NCI-H748 treated with DMSO at 0.1 percent for 48 hours (cell line): ENCODE measurements at places on chromosomes 13 and 19.

DNA sequence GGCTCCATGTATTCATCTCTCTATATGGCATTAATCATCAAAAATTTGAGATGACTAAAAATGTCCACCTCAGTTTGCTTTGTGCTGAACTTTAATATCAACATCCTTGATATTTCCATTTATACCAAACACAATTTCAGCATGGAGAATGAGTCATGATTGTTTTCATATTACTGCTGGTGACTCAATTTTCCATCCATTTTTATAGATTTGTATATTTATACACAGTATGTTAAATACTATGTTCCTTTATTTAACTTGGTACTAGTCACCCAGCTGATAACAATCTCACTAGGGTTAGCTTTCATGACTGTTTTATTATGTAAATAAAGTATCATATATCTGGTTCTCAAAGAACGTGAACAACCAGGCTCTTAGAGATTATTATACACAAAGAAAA, 1255.1 kb downstream of the SLITRK1 start:
- DNase-seq = peak; percentile 38

- no peak for DNase-seq
These were observed 51.9 kb downstream of the SLAIN1 start for GRCh38 chr13:77749344-77749880.

- no peak for DNase-seq
These were observed 17.0 kb downstream of the SUGT1 start for GRCh38 chr13:52669677-52670076.

DNA sequence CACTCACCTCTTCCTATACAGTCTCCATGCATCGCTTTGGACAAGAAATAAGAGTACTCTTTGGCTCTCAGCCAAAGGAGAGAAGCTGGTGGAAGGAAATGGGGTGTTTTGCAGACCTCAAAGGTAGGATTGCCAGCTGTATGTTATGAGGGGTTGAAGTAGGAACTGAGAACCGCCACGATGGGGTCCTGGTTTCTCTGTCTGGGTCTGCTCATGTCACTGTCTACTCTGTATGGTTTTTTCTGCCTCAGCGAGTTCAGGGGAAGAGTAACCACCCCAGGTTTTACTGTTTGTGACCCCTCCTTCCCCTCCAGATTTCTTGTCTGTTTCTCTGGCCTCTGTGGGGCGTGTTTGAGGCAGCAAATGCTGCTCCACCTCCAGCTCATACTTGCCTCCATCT, 4.1 kb downstream of the ZNF805 start:
- DNase-seq = no peak

- no peak for DNase-seq
These were observed 17.1 kb downstream of the MBD3L1 start for GRCh38 chr19:8849232-8849631.

GRCh38 chr19:30733826-30734550, 361.8 kb downstream of the ZNF536 start:
- DNase-seq = no peak

GRCh38 chr13:41931337-41931736, 29.6 kb downstream of the VWA8 start:
- DNase-seq = no peak

DNA sequence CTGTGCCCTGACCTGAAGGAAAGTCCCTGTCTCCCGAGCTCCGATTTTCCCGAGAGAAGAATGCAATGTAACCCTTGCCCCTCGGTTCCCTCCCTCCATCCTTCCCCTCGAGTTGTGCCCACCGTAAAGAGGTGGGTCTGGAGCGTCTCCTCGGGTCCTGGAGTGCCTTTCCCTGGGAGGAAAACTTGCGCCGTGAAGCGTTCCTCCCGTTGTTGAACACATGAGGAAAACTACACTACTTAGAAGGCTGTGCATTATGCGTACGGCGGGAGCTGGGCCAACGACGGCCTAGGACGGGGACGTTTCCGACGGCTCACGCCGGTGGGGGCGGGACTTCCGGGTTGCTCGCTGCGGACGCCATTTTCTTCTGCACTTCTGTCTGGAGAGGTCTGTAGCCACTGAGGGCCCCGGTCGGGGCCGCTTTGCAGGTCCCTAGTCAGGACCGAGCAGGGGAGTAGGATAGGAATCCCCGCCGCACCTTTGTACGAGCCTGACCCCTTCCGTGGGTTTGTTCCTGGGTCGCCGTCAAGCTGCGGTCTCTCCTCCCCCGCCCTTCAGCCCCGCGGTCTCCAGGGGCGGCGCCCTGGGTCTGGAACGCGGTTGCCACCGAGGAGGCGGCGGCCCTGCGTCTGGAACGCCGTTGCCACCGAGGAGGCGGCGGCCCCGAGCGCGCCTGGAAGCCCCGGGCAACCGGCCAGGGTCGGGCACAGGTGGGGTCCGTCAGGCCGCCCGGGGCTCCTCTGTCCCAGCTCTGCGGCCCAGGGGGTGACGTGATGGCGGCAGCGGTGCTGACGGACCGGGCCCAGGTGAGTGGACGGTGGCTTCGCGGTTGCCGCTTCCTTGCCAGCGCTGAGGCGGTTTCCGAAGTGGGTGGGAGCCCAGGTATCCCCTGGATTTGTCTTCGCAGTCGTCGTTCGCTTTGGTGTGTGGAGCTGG, at the start of gene ZNF264:
TSS of gene ZNF264 (plus strand) at position 360 of the 936 bp plus-strand sequence. CDS start at position 774, 414 bp downstream.
- peak; percentile 77 for DNase-seq

DNA sequence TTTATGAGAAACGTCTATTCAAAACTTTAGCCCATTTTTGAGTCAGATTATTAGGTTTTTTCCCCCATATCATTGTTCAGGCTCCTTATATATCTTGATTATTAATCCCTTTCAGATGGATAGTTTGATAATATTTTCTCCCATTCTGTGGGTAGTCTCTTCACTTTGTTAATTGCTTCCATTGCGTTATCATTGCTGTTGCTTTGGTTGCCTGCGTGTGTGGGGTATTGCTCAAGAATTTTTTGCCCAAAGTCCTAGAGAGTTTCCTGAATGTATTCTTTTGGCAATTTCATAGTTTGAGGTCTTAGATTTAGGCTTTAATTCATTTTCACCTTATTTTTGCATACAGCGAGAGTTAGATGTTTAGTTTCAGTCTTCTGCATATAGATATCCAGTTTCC, 25.8 kb upstream of the PRR20A start:
- no peak for DNase-seq

- DNase-seq = no peak
These were observed 33.5 kb upstream of the SIN3B start for GRCh38 chr19:16795731-16796130.

DNA sequence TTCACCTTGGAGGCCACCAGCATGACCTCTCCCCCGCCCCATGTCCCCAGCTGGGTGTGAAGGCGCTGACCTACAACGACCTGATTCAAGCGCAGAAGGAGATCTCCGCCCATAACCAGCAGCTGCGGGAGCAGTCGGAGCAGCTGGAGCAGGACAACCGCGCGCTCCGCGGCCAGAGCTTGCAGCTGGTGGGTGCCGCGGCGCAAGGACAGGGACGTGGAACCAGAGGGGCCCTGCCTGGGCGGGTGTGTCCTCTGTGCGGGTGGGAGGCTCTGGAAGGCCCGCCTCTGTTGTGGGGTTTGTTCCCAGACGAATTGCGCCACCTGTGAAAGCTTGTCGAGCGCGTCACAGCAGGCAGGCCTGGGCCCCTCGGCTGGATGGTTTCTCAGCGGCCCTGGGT, 22.3 kb downstream of the PLEKHJ1 start:
- no peak for DNase-seq

- DNase-seq = no peak
These were observed 1.8 kb downstream of the ANKLE1 start for GRCh38 chr19:17283504-17283996.

DNA sequence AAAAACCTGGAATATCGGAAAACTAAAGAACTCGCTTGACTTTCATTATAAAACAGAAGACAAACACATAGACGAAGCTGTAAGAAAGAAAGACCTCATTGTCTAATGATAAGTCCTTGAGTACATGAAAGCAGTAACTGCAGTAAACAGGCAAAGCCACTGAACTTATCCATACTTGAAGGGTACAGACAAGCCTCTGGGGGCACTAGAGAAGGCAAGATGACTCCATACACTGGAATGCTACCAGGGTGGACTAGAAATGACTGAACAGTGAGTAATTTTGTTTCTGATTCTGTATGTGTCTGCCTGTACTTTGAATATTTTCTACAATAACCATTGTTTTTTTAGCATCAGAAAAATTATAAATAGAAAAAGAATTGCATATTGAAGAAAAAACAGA, 507.9 kb downstream of the UQCRFS1 start:
- DNase-seq = no peak

DNA sequence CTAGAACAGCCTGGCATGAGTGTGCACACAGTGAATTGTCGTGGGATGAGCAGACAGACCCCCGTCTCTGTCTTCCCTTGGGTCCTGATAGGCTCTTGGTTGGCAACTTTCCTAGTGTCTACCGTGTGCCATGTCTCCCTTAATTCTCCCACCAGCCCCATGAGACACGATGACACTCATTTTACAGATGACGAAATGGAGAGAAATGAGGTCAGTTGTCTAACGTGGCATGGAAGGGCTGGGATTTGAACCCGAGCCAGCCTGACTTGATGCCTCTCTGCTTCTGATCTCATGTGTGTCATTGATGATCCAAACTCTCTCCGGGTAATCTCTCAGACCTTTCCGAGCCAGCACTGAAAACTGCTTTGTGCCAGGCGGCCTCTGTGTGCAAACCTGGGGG, 8.4 kb upstream of the KLK14 start:
- DNase-seq = no peak

DNA sequence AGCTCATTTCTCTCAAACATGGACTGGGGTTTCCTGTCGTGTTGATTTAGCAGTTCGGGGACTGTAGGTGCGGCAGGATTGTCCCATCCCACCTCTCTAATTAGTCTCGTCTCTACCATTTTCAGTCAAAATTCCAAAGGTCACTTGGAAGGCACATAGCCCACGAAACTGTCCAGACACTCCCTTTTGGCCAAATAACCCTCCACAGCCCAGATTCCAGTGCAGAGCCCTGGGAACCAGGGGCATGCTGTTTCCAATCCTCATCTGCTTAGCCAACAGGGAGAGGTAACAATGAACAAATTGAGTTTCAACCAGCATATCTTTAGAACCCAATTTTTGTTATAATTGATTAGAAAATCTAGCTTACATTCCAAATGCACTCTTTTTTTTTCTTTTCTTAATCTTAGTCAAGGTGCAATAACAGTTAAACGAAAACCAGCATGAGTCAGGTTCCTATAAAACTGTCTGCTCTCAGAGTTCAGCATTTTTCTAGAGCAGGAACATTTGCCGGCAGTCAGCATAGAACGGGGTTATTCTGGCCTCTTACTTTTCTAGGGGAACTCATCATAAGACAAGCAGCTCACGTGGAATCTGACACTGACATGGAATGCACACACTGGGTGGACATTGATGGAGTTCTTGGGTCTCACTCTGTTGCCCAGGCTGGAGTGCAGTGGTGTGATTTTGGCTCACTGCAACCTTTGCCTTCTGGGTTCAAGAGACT, 14.4 kb upstream of the CEBPA start:
- no peak for DNase-seq

DNA sequence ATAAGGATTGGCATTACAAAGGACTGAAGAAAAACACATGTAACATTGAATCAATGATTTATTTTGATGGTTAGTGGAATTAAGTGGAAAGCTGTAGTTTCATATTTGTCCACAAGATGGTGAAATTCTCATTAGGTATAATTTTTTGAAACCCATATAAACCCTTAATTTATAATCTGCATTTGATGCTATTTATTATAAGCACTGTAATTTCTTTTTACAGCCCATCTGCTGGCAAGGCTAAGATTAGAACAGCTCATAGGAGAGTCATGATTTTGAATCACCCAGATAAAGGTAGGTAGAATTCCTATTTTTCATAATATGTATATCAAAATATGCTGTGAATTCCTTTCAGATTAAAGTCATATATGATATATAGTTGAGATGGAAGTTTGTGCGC, 62.2 kb downstream of the DNAJC15 start:
- DNase-seq = peak; percentile 15

DNA sequence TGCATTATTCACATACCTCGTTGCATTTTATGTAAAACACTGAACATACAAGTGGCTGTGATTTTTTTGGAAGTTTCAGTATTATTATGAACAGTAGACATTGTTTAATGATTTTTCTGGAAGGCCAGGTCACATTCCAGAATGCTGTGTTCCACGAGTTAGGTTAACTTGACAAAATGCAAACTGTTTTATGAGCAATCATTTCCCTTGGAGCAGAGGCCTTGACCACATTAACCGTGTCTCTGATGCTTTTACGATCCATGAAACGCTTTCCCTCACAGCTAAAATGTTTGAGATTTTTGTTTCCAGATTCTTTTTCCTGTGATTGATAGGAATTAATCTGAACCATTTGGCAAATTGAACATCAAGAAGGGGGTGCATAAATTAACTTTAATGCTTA, 57.8 kb downstream of the MBNL2 start:
- no peak for DNase-seq

DNA sequence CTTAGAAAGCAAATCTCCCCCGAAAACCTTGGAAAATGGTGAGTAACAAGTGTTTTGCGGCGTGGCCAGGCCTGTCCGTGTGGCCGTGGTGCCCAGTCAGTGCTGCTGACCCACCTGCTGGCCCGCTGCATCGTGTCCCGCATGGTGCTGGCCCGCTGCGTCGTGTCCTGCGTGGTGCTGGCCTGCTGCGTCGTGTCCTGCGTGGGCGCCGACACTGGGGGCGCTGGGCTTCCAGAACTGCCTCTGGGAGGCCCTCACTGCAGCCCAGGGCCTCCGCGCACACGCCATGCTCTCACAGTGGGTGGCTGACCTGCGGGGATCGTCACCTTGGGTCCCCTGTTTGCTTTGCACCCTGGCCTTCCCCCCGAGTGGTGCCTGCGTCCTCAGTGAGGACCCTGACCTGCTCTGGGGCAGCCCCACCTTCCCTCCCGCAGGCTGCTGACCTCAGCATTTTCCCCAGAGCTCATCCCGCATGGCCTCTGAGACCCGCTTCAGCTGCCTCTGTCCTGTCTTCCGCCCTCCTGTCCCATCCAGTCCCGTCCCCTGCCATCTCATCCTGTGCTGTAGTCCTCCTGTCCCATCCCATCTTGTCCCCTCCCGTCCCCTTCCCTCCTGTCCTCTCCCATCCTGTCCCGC, 10.6 kb downstream of the PLEKHJ1 start:
- DNase-seq = no peak

DNA sequence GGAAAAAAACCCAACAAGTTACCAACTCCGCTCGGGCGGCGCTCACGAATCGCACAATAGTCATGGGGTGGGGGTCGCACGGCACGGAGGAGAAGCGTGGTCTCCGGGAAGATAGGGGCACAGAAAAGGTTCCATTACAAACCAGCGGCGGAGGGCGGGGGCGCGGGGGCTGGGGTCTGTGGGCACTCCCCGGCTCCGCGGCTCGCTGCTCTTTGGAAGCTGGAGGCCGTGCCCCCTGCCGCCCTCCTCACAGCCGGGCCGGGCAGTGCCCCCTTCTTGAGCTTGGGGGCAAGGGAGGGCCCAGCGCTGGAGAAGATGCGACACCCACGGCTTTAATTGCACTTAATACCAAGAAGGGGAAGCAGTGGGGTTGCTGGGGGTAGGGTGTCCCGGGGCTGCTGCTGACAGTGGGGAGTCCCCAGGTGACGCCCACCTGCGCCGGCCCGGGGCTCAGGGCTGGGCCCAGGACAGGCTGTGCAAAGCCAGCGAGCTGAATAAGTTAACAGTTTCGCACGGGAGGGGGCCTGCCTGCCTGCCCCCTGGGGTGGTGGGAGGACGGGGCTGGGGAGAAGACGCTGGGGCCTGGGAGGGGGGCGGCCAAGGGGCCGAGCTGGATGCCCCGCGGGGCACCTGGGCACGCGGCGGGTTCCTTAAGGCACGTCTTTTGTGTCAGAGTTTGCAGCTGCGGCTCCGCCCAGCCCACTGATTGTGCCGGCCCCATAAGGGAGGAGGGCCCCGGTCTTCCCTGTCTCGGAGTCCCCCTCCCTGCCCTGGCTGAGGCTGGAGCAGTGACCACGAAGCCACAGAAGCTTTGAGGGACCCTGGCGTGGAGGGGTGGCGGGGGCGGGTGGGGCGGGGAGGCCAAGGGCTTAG, 9.8 kb downstream of the DCAF15 start:
- no peak for DNase-seq
